Fibroblast of villous mesenchyme (primary cell): ENCODE measurements at places on chromosomes 2 and 18. TPM values are rescaled to one million over a fixed set of nuclear protein-coding genes. Genes with fewer than 3 reads are reported as not detected.

DNA sequence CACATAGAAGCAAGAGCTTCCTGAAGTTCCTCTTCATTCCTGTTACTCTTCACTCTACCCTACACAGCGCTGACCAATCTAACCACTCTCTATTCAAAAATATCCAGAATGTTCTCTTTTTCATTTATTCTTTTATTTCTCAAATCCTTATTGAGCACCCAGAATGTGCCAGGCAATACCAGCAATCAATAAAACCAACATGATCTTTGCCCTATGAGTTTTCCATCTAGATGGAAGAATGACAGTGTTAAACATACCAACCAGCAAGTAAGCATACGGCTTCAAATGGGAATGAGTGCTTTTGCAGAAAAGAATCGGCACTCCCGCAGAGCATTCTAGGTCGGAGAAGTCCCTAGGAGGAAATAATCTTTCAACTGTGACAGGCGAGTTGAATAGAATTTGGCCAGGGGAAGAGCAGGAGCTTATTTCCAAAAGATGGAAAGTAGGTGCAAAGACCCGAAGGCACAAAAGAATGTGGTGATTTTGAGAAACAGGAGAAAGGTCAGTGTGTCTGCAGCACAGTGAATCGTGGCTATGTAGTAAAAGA lies 217.8 kb upstream of the MEIS1 start:
- DNase-seq, result no peak

Gene HDAC4
- total RNA-seq, result 19.6 and 20.3 TPM in 2 replicates

Gene GPR155
- total RNA-seq, result 2.3 and 3.9 TPM in 2 replicates

Gene TXNL4A
- 46.6 and 59.9 TPM in 2 replicates for total RNA-seq

Gene SDC1
- total RNA-seq, result 68.0 and 110 TPM in 2 replicates
